ENCODE measurements at places on chromosomes 1 and 21.
A peak's percentile ranks its signal among the peaks of the same experiment; 100 is the strongest.

- peak; percentile 30 for DNase-seq
These were observed 2.5 kb upstream of the BMP8A start for GRCh38 chr1:39488793-39489566.

- no peak for DNase-seq
These were observed 44.3 kb upstream of the RGL1 start for GRCh38 chr1:183760661-183761060.

DNA sequence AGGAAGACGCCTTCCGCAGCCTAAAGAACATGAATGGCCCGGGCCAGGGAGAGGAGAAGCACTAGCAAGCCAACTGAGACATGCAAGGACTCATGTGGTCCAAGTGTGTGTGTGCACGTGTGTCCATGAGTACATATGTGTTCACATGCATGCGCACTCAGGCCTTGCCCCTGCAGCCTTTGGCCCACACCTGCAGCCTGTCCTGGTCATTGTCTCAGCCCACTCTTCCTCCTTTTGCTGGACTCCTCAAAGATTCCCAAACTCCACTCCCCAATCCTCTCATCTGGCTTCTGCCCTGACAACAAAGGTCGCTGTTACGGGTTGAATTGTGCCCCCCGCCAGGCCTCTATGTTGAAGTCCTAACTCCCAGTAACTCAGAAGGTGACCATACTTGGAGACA lies 21.9 kb downstream of the CDCA8 start:
- DNase-seq: no peak

DNA sequence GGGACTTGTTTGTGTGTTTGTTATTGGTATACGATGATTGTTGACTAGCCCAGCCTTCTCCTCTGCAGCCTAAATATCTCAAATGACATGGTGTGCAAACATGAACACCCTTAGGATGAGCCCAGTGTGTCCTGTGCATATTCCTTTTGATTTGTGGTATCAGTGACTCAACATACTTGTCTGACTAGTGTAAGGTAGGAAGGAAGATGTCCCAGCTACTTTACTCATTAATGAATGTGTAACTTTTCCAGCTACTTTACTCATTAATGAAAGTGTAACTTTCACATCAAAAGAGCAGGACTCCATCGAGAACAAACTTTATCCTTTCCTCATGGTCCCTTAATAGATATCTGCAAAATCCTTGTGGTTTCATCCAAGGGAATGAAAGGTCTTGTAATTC lies 2.7 kb upstream of the ZNF692 start:
- DNase-seq: no peak

- peak; percentile 87 for DNase-seq
These were observed 73.7 kb downstream of the LRRC8D start for GRCh38 chr1:89894210-89895201.

GRCh38 chr1:244645414-244645813 lies 7.5 kb upstream of the DESI2 start:
- no peak for DNase-seq

DNA sequence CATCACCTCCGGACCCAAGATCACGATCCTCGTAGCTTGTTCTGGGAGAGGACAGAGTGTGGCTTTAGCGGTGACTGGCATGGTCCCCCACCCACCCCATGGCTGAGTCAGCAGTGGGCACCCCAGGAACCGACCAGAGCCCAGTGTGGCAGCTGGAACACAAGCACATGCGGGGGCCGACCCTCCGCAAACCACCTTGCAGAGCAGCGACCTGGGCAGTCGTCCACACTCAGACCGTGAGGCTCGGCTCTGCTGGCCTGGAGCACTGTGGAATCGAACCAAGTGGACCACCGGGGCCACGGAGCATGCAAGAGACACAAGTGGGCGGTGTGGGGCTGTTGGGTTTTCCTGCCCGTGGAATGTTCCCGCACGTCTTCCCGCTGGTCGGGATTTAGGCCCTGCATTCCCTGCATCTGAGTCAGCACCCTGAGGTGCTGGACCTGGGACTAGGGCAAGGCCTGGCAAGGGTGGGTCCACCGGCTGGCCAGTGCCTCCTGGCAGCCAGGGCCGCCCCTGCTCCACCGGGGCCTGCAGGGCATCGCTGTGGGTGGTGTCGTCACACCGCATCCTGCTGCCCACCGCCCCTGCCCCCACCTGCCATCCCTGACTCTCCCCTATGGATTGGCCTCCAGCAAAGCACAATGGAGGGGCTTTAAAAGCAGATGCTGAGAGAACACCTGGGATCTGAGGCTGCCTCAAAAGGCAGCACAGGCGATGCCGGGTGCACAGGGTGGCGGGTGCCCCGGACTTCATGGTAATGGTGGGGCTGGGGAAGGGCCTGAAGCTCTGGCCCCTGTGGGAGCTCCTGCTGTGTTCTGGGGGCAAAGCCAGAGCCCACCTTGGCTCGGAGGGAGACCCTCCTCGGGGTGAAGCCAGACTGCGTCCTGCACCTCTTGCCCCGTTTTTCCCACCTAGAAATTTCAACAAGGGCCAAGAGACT lies 18.5 kb downstream of the MORN1 start:
- no peak for DNase-seq

- DNase-seq: peak; percentile 56
These were observed 31.9 kb downstream of the SLC1A7 start for GRCh38 chr1:53110370-53111072.

DNA sequence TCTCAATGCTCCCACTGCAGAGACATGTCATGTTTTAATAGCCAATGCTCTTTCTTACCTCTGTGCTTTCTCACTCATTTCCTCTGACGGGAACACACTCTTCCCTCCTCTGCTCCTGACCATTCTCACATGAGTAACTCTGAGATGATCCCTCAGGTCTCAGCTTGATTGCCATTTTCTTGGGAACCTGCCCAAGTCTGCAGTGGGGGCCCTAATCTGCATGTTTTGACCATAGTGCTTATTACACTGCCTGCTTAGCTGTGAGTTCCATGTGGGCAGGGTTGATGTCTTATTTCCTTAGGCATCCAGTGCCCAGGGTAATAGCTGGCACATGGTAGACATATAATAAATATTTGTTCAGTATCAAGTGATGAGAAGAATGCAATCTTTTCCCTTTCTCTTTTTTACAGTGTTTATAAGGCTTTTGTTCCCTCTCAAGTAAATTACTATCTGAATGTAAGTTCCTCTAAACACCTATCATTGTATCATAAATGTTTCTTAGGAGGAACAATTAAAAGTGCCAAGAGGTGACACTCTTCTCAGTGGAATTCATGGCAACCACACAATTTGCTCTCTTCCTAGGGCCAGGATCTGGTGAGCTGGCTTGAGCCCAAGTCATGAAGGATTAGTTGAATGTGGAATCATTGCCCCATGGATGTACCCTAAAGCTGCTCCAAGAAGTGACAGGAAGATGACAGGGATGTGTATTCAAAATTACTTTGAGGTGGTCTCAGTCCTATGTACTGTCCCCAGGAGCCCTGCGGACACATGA lies 485.4 kb upstream of the USP24 start:
- DNase-seq: no peak

DNA sequence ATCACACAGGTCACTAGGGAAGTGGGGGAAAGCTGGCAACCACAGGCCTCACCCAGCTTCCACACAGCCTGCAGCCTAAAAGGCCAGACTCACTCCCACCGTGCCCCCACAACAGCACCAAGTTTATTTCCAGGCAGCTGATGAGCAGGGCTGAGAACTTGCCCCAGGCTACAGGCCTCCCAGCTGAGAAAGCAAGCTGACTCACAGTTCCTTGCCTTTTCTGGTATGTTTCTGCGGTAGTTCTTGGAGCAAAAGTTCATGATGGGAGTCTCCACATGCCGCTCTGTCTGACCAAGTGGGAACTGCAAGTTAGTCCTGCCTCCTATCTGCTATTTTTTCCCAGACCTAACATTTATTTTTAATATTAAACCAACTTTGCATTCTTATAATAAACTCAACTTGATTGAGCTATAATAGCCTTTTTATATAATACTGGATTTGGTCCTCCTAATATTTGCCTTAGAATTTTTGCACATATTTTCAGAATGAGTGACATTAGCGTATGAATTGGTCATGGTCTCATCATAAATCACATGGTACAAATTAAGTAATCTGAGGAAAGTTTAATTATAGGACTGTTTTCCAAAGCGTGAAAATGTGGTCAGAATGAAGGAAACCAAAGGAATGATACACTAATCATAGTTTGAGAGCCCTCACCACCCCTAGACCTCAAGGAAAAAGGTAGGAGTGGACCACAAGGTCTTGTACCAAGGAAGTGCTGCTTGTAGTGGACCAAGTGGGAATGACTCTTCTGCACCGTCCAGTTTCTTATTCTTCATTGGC lies 30.7 kb downstream of the RPAP2 start:
- DNase-seq: peak; percentile 49

GRCh38 chr1:58874757-58875755 lies 91.2 kb upstream of the JUN start:
- DNase-seq: peak; percentile 42

DNA sequence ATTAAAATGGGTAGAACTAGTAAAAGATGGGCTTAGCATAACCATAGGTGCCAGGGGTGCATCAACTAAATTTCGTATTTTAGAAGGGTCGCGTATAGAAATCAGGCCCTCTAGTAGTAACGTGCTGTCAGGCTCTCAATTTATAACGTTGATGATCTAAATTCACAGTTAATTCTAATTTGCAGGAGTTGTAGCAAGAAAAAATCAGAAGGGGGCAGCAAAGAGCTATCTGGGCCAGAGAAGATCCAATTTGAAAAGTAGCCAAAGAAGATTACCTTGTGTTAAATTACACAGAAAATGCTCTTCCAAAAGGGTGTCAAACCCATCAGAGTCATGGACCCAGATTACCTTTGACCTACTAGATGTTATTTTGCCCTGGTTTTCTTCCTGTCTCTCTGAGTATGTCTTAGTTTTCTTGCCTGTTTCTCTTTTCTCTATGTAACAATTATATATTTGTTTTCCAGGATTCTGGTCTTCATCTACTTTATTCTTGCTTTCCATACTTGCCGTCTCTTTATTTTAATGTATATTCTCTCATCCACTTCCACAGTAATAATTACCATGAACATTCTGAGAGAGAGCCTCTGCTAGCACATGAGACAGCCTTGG lies 1030.9 kb downstream of the AMY1C start:
- DNase-seq: peak; percentile 72

DNA sequence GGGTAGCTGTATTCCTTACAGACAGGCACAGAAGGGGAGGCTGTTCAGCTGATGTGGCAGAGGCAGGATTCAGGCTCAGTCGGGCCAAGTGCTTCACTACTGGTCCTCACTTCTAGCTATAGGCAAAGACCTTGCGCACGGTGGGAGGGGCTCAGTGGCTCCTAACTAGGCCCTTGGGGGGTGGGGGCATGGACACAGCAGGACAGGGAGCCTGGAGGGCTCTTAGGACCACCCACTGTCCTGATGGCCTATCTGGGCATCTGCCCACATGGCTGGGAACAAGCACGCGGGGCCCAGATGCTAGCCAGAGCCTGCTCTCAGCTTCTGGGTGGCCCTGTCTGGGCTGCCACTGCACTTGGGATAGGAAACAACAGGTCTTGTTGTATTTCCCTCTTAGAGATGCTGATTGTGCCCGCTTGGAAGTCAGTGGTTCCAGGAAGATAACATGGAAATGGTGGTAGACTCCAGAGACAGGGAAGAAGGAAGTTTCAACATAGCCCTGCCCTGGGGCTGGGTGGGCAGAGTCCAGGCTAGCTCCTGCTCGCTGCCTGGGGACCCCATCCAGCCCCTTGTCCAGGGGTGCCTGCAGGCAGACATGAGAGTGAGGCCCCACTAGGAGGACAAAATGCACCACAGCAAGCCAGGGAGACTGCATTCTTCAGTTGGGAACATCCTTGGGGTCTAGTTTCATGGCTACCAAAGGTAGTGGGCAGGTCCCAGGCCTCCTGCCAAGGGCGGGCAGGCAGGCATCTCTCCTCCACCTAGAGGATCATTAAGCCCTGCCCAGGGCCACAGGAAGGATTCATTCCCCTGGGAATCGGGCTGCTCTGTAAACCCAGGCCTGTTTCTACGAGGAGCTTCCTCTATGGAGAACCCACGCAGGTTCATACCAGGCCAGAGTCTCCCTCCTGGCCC lies 102.5 kb downstream of the BCAR3 start:
- no peak for DNase-seq

GRCh38 chr1:49333906-49334305 lies 557.2 kb upstream of the BEND5 start:
- DNase-seq: no peak

- no peak for DNase-seq
These were observed 21.6 kb downstream of the ENO1 start for GRCh38 chr1:8856689-8857412.

DNA sequence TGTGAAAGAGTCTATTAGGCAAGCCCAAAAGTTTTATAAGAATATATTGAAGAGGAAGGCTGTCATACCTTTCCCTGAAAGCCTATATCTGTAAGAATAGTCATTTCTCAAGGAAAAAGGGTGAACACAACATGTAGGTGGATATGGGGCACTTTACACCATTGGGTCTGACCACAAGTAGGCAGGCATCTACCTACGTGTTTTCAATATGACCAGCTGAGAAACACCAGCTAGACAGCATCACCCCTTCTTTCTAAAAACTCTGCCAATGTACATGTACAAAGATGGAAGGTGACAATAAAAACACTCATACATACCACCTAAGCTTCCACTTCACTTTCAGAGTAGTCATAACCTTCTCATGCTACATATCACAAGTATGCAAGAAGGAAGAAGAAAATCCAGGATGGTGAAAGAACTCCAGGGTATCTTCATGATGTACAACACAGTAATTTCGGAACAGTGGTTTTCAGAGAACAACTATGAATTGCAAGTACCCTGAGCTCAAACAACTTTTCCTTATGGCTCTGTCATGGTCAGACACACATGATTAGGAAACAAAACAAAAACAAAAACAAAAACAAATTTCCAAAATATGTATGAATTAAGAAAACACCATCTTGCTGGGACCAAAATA lies 98.5 kb upstream of the ADGRL2 start:
- DNase-seq: no peak

GRCh38 chr1:54249819-54250435 lies 50.0 kb downstream of the MRPL37 start:
- DNase-seq: peak; percentile 53

- DNase-seq: no peak
These were observed 251.6 kb upstream of the DUSP10 start for GRCh38 chr1:221993444-221993948.

GRCh38 chr1:216742625-216743024 lies 19.4 kb upstream of the ESRRG start:
- DNase-seq: peak; percentile 67
